ENCODE measurements at places on chromosomes 11 and 22.

DNA sequence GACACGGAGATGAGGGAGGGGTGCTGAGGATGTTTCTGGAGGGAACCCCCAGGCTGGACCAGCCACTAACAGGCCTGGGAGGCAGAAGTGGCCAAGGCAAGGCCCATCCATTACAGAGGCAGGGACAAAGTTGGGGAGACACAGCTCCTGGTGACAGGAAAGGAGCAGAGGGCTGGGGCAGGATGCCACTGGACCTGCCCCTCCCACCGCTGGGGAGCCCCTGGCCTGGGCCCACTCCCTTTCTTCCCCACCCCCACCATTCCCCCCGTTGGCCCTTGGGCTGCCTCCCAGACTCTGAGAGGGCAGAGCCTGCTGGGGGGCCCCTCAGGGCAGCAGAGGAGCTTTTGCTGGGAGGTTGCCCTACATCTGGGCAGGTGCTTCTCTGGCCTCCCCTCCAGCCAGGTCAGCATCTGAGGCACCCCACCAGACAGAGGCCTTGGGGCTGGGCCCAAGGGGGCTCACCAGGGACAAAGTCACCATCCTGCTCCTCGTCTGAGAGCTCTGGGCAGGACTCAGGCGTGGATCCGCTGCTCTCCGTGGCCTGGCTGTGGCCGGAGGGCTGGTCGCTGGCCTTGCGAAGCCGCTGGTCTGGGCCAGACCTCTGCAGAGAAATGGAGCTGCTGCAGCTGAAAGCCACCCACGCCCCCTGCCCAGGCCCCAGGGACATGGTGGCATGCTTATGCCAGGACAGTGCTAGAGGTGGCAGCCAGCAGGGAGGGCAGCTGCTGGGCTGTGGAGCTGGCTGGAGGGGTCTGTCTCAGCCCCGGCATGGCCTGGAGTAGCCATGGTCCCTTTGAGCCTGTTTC is 33.1 kb upstream of the CARS1 start:
- DNase-seq, result no peak

GRCh38 chr22:37639070-37639760 is at the start of gene SH3BP1:
SH3BP1 (plus strand) TSS chr22:37639669; CDS start chr22:37639788, 119 bp downstream.
- no peak for DNase-seq

DNA sequence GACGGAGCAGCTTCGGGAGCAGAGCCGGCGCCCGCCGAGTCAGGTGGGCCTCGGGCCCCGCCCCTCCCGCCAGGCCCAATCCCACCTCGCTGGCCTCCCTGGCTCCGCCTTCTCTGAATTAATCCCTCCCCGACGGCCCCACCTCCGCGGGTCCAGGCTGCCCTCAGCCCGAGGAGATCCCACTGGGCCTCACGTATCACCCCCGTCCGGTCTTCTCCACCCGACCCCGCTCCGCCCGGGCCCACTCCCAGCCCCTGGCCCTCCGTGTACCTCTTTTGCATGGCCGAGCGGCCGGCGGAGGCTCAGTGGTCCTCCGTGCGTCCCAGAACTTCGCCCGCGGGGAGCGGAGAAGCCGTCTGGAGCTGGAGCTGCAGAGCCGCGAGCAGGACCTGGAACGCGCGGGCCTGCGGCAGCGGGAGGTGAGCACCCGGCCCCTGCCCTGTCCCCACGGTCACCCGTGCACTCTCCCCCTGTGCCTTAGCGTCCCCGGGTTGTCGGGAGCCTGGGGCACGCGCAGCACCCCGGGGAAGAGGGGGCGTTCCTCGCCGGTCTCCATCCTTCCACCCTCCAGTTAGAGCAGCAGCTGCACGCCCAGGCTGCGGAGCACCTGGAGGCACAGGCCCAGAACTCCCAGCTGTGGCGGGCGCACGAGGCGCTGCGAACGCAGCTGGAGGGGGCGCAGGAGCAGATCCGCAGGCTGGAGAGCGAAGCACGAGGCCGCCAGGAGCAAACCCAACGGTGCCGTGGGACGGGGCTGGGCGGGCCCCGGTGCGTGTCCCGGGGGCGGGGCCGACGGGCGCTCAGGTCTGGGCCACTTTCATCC is 2.2 kb upstream of the CD151 start:
- no peak for DNase-seq

DNA sequence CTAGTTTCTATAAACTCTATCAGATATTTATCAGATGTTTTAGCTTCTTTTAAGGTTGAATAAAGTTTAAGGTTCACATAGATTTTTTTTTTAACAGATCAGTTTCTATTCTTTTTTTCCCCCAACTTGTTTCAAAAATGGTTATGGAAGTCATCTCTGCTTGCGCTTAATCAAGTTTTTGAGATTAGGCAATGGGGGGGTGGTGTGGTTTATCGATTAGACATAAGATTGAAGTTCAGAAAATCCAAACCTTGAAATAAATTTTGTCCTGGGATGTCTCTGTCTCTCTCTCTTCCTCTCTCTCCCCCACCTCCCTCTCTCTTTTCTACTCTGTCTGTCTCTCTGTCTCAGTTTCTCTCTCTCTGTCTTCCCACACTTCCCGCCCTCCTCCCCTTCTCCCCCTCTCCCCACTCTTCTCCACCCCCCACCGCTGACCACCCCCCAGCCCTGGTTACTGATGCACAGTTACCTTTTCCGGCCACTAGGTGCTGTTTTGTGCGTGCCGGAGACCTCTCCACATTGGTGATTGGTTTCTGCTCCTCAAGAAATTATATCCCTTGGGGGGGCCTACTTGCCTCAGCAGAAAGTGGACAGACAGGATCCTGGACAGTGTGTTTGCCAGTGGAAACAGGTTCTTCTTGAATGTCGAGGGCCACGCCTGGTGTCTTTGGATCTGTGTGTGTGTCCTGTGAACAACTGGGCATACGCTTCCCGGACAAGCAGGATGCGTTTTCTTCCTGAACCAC is 29.7 kb upstream of the ANO1 start:
- no peak for DNase-seq

DNA sequence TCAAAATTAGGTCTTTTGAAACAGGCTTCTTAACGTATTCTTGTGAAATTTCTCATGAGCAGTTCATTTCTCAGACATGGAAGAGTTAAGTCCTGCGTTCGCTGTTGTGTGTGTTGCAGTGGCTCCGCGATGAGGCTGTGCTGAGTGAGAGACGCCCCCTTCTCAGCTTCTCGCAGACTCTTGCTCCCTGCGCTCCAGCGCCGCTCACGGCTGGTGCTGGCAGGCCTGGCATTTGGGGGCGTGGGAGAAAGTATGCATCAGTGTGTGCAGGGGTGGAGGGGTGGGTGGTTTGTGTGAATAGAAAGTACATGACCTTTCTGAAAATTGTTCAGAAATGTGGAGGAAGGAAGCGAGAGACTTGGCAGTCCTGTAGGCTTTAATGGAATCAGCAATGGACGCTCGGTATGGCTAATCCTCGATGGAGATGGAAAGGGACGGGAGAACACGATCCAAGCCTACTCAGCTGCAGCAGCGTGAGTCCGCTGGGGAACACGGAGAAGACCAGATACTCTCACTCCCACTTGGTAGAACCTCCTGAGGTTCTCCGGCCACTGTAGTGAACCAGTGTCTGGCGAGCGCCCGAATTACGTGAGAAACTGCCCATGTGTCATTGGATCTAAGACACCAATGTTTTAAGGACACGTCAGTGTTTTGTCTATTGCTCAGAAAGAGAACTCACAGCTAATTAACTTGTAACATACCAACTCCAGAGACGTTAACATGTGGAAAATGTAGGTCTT is 5.9 kb downstream of the TAB1 start:
- no peak for DNase-seq

DNA sequence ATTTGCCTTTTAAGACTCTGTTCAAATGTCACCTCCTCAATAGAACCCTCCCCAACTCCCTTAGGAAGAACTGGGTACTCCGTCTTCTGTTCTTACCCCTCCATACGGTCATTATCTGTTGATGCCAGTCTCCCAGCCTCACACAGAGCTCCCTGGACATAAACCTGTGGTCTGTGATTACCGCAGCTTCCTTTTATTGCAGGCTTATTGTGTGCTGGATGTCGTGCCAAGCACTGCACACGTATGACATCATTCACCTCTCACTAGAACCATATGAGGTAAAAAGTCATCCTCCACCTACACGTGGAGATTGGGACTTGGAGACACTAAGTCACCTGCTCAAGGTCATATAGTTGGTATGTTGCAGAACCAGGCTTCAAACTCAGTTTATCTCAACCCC is 15.3 kb downstream of the PTPN5 start:
- no peak for DNase-seq

- no peak for DNase-seq
Measured at GRCh38 chr11:121656328-121657090, 203.7 kb upstream of the SORL1-AS1 start.

All from non-pigmented ciliary epithelial cell (primary cell).